ENCODE measurements at places on chromosomes 5 and 9. TPM values are rescaled to one million over a fixed set of nuclear protein-coding genes. Genes with fewer than 3 reads are reported as not detected.

The SOHLH1 gene
- not detected for polyA plus RNA-seq

The ZNF883 gene
- polyA plus RNA-seq: 0.15 TPM

GRCh38 chr9:72327631-72328030, 37.4 kb downstream of the ZFAND5 start:
- DNase-seq: no peak
- H3K36me3 ChIP-seq: no peaks in the 10 kb centered on the region
- H3K27ac ChIP-seq: no peak overlapping the region
- peaks cover 4% of the 10 kb centered on the region for H3K27me3 ChIP-seq
- no peaks in the 10 kb centered on the region for H3K4me1 ChIP-seq

DNA sequence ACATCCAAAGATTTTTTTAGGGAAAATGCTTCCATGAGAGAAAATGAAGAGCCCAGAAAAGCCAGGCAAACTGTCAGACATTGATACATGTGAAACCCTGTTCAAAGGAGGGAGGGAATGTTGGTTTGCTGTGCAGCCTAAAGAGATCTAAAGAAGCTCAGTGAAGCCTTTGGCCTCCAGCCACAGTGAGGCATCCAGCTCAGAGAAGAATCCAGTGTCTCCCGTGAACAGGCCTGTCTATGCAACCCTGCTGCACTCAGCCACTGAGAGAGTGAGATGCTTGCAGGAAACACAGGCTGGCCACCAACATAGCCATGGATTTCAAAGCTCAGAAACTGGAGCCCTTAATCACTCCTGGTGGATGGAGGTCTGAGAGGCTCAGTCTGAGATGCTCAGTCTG, 171.4 kb upstream of the PLCXD3 start:
- H3K4me3 ChIP-seq: no peak overlapping the region
- no peaks in the 10 kb centered on the region for H3K4me1 ChIP-seq
- peaks cover 2% of the 10 kb centered on the region for H3K27me3 ChIP-seq
- no peak overlapping the region for H3K27ac ChIP-seq
- DNase-seq: no peak

DNA sequence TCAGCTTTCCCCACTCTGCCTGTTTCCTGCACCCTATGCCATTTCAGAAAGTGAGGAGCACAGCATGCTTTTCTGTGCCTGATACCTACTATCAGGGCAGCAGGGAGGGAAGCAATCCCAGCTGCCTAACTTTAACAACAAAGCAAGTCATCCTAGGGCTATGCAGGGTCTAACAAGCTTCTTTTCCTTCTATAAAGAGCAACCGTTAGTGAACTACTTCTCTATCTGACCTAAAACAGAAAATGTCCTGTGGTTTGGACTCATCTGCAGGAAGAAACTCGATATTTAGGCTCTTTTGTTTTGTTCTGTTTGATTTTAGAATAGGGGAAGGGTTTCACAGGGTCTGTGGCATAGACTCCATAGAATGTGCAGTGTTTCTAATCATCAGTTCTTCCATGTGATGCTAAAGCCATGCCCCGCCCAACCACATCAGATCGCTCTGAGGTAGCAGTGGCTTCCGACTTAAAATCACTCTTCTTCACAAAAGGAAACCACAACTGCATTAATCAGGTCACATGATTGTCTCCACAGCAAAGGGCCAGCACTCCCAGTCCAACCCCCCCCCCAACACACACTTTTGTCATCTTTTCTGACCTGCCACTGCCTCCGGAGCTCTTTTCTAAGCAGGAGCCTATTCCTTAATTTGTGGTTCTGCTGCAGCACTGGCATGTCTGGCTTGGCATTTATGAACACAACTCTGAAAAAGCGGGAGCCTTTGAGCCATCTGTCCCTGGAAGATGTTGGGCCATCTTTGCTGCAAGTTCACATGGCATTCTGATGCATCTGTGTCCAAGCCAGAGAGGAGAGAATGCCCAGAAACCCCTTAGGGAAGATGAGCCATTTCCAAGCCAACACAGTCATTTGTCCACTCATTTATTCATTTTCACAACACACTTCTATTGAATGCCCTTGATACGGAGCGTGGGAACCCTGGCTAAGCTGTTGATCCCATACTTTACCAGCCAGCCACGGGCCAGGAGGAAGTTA, 71.6 kb downstream of the CFAP90 start:
- no peak overlapping the region for H3K27ac ChIP-seq
- no peak overlapping the region for H3K4me3 ChIP-seq
- no peaks in the 10 kb centered on the region for H3K36me3 ChIP-seq
- H3K27me3 ChIP-seq: no peaks in the 10 kb centered on the region

GRCh38 chr5:20231040-20231439, 243.0 kb upstream of the CDH18 start:
- no peaks in the 10 kb centered on the region for H3K36me3 ChIP-seq
- no peaks in the 10 kb centered on the region for H3K4me1 ChIP-seq
- H3K27me3 ChIP-seq: no peaks in the 10 kb centered on the region
- no peak for DNase-seq
- H3K27ac ChIP-seq: no peak overlapping the region

DNA sequence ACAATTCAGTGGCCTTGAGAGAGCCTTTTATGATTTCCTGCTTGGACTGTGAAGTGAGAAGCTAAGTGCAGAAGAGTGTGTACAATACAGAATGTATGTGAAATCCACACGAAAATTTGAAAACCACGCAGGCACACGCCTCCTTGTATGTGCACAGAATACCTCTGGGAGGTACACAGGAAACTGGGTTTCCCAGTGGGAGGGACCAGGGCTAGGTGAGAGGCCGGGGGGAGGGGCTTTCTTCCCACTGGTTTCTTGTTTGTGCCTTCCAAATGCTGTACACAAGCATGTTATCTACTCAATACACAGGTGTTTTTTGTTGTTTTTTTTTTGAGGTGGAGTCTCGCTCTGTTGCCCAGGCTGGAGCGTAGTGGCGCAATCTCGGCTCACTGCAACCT, 16.1 kb downstream of the C9orf50 start:
- H3K27ac ChIP-seq: no peak overlapping the region
- peaks cover 9% of the 10 kb centered on the region for H3K4me1 ChIP-seq
- no peaks in the 10 kb centered on the region for H3K36me3 ChIP-seq
- DNase-seq: no peak
- no peaks in the 10 kb centered on the region for H3K27me3 ChIP-seq

- no peaks in the 10 kb centered on the region for H3K36me3 ChIP-seq
- H3K27me3 ChIP-seq: no peaks in the 10 kb centered on the region
- H3K4me3 ChIP-seq: no peak overlapping the region
- no peak for DNase-seq
Observed at GRCh38 chr5:31847354-31847753, 208.4 kb downstream of the PDZD2 start.

GRCh38 chr5:98109561-98110006, 663.9 kb upstream of the RGMB start:
- H3K36me3 ChIP-seq: no peaks in the 10 kb centered on the region
- H3K4me1 ChIP-seq: peaks cover 40% of the 10 kb centered on the region
- no peak overlapping the region for H3K4me3 ChIP-seq
- peak; percentile 47 for DNase-seq
- no peaks in the 10 kb centered on the region for H3K27me3 ChIP-seq

DNA sequence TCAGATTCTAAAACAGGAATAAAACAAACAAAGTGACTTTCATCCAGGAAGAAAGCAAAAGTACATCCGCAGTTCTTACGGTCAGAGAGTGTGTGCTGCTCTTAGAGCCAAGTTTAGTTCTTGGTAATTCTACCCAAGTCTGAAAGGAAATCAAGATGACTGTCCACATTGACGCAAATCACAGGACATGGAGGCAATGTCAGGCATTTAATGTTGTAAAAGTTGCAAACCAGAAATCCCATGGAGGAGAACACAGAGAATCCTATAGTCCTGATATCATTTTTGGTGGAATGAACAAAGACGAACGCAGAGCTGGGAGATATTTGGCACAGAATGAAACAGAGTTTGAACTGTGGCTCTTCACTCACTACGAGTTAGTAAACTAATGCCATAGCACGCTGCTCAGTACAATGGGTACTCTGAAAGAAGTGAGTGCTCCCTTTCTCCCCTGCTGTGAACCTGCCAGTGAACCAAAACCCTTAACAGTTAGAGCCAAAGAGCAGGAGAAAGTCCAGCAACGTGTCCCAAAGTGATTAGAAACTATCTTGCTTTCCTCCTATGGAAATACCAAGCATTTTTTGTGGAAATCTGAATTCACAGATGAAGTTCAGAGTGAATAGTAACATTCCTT, 74.3 kb downstream of the MUSK start:
- peak; percentile 86 for DNase-seq
- peak overlapping the region; percentile 46 for H3K4me3 ChIP-seq
- H3K36me3 ChIP-seq: no peaks in the 10 kb centered on the region
- peaks cover 49% of the 10 kb centered on the region for H3K4me1 ChIP-seq
- no peaks in the 10 kb centered on the region for H3K27me3 ChIP-seq

- H3K36me3 ChIP-seq: peaks cover 16% of the 10 kb centered on the region
- no peak for DNase-seq
- H3K4me3 ChIP-seq: no peak overlapping the region
- no peaks in the 10 kb centered on the region for H3K27me3 ChIP-seq
Observed at GRCh38 chr9:128120061-128120740, 7.3 kb downstream of the PTGES2 start.

DNA sequence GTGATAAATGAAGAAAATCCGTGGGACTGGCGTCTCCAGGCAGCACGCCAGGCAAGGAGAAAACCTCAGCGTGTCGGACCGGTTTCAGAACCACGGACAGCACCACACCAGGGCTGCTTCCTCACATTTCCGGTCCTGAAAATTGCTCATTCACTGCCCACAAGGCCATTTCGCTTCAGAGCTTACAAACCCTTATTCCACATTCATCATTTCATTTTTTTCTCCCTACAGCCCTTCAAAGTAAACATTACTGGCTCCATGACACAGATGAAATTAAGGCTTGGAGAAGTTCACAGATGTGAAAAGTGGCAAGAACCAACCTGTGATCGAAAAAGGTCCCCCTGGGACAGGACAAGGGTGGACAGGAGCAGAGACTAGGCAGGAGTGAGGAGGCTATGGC, 1.5 kb upstream of the GPRIN1 start:
- H3K4me3 ChIP-seq: no peak overlapping the region
- H3K4me1 ChIP-seq: peaks cover 16% of the 10 kb centered on the region
- no peak overlapping the region for H3K27ac ChIP-seq
- peak; percentile 79 for DNase-seq
